AG04450 (cell line): ENCODE measurements at places on chromosomes 6 and 20. TPM values are rescaled to one million over a fixed set of nuclear protein-coding genes. Genes with fewer than 3 reads are reported as not detected.

DNA sequence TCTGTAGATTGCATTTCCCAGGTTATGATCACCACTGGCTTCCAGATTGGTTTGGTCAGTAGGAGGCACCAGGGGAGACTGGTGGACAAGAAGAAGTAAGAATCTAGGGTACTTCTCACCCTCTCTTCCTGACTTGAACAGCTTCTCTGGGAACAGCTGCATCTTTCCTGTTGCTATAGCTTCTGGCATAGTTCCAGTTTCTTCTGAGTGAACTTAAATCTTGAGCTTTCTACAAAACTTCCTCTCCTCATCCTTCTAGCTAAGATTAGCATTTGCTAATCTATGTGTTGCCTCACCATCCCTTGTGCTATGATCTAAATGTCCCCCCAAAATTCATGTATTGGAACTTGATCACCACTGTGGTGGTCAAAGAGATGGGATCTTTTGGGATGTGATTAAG, 724.6 kb downstream of the UTRN start:
- DNase-seq = no peak

- no peak for DNase-seq
Measured at GRCh38 chr6:111798281-111798725, 74.9 kb downstream of the FYN start.

GRCh38 chr20:4717816-4718570, 3.7 kb upstream of the PRND start:
- DNase-seq = no peak

HSPA12B gene
- 0.05 and 0.09 TPM in 2 replicates for polyA plus RNA-seq

DNA sequence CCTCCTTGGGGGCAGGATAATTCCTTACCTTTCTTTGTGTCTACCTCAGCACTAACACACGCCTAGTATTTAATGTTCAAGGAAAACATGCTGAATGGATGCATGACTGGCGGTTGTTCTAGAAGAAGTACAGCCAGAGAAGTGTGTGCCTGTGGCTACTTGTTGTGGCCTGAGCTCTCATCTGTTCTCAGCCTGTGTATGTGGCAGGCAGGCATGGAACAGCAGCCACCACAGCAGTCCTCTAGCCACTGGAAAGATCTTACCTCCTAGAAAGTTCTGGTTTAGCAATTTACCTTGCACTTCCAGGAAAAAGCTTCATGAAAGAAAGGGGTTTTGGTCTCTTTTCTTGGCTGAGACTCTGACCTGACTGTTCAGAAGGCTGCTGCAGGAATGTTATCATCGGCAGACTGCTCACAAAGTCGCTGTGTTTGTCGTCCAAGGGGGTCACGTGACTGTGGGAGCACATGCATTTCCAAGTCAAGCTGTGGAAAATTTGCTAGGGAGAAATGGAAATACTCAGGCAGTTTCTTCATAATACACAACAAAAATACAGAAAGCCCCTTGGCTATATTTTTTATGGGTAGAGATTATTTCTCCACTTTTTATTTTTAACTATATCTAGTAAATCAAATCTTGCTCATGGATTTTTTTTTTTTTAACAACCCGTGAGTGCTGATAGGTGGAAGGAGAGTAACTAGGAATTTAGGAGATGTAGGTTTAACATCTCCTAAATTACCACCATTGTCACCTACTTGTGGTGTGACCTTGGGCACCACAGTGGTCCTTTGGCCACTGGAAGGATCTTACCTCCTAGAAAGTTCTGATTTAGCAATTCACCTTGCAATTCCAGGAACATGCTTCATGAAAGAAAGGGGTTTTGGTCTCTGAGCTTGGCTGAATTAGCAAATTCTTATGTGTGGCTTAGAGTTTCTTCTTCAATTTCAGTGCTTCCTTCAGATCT, 110.8 kb upstream of the GPR6 start:
- no peak for DNase-seq

- DNase-seq = no peak
Measured at GRCh38 chr6:10463491-10464481, 48.9 kb upstream of the TFAP2A start.

- no peak for DNase-seq
Measured at GRCh38 chr6:170178561-170179477, 112.1 kb downstream of the DLL1 start.

- DNase-seq = no peak
Measured at GRCh38 chr6:138285800-138286199, 67.5 kb upstream of the PBOV1 start.

- DNase-seq = no peak
Measured at GRCh38 chr6:41226752-41227151, 1.4 kb upstream of the TREML4 start.

GRCh38 chr20:62489186-62489931, 13.6 kb upstream of the GATA5 start:
- DNase-seq = no peak

DNA sequence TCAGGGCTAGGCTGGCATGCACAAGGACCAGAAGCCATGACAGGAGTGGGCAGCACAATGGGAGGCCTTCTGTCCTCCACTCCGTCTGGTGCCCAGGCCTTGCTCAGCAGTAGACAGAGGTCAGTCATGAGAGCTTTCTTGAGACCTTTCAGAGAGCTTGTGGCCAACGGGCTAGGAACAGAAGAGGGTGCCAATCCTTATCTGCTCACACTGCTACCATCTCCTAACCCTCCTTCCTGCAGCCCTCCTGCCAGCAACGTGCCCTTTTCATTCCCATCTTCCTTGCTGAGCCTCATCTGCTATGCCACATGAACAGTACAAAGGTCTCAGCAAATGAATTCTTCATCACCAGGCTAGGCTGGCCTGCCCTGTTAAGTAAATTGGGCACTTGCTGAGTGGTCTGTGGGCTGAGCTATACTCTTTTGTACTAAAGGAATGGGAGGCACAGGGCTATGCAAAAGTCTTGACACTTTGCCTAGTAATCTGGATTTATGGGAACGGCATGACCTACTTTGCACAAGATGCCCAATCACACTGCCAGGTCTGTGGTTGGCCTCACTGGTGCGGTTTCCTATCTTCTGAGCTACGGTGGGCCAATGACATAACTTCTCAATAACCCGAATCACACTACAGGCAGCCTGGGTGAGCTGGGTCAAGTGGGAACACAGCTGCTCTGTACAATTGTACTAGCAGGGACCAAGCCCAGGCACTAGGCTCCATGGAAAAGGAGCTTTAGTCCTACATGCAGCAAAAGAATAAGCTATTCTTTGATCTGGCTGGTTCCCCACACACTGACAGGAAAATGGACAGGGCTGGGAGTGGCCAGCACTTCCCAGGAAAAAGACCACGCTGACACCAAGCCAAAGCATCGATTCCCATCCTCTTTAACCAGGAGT, 47.8 kb downstream of the ELOVL5 start:
- no peak for DNase-seq

IP6K3 gene
- 1.1 and 1.6 TPM in 2 replicates for polyA plus RNA-seq

DNA sequence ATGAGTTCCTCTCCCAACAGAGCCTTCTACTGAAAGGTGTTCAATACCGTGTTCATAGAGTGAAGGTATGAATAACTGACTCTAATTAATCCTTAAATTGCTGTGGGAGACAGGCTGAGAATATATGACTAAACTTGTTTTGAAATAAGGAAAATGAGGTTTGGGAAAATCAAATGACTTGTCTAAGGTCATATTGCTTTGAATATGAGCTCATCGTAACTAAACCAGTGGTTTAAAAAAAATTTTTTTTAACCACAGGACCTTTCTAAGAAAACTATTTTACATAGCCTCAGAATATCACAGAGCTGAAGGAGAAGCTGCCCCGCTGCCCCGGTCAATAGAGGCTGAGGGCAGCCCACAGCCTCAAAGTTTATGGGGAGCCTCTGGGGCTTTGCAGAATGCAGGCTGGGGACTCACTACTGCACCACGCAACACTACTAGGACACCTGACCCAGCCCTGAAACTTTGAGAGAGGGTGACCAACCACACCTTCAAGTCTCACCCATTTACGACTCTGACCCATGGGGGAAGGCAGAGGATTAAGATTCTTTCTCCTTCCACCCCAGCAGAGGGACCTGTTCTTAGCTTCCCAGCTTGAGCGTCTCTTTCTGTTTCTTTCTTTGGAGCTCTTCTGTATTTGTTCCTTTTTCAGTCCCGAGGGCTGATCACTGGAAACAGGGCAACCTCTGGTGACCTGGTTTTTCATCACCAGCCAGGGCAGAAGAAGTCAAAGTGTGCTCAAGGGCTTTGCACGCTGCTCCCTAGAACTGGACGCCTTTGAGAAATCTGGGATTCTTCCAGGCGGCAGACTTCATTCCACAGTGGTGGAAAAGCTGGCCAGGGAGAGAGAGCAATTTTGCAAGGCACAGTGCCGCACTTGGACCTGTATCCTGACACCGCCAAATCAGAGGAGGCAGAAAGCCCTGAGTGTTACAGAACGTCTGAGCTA, 220.2 kb downstream of the ATXN1 start:
- DNase-seq = no peak

- DNase-seq = no peak
Measured at GRCh38 chr6:82484001-82484400, 120.4 kb downstream of the TPBG start.

DNA sequence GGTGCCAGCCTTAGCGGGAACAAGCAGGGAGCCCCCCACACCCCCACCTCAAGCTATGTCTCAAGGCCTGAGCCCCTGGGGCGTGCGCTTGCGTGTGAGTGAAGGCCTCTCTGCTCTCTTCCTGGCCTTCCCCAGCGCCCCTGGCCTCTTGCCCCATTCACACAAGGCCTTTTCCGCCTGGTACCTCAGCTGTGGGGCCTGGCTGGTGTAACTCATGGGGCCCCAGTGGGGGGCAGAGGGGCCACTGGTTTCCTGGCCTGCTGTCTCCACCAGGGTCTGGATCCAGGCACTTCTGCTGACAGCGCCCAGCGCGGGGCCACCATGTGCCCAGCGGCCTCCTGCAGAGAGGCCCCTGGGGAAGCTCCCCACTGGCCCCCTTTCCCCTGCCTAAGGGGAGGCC, 34.7 kb downstream of the GNAS-AS1 start:
- DNase-seq = no peak

TTK gene
- 5.1 and 8.0 TPM in 2 replicates for polyA plus RNA-seq

DNA sequence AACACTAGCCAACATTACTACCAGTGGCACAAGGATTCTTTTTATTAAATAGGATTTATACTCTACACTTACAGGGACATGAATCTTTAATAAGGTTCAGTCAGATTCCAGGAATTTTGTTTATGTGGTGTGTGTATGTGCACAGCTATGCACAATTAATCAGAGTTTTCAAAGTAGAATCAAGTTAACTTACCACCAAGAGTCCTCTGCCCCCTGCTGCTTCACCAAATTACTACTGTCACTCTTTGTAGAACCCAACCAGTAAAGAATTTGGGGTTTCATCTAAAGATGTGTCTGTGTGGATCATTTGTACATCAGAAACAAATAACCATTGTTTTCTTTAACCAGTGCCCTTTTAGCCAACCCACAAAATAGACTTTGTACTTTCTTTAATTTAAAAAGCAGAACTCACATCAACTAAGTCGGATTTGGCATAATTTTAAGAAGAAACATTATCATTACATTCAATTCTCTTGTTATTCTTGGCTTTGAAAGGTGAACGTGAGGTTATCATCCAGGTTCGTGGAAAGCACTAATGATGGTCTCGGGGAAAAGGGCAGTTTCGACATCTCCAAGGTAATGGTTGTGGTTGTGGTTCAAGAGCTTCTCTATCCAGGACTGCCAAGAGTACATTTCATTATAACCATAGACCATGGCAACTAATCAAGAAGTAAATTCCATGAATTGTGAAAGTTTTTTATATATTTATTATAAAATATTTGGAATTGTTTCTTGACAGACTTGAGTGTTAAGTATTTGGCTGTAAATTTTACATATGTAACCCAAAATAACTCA, 514.3 kb upstream of the ID4 start:
- no peak for DNase-seq

DNA sequence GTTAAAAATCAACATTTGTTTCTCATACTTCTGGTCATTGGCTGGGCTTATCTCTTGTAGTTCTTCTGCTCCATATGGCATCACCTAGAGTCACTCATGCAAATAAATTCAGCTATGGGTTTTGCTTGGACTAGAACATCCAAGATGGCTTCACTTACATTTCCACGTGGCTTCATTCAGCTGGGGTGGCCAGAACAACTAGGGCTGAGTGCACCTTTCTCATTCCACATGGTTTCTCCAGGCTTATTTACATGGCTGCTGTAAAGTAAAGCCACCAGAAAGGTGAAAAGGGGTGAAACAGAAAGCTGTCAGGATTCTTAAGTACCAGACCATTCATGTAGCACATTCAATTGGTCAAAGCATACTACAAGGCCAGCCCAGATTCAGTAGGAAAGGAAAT, 151.1 kb upstream of the BMP2 start:
- no peak for DNase-seq

DNA sequence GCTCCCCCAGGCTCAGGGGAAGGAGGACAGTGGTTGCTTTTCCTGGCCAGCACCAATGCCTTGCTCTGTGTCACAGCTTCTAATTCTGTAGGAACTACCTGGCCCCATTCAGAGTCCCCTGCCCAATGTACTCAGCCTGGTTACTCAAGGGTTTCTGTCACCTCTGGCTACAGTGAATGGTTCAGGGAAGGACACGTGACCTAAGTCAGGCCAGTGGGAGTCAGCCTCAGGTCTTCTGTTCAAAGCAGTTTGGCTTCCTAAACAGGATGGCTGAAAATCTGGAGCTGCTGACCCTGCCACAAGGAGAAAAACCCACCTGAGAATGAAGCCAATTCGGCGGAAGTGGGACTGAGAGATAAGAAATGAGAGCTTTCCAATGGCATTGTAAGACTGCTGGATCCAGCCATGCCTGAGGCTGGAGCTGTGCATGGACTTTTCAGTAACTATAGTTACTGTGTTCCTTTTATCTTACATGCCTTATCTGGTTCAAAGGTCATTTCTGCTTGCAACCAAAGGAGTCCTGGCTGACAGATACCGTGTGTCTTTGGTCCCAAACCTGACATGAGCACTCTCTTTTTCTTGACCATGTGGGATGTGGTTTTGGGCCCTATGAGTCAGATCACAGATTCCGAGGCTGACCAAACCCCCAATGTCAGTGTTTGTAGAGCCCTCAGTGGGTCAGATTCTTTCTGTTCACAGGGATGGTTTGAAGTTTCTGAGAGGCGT, 104.3 kb downstream of the SULF2 start:
- no peak for DNase-seq

DNA sequence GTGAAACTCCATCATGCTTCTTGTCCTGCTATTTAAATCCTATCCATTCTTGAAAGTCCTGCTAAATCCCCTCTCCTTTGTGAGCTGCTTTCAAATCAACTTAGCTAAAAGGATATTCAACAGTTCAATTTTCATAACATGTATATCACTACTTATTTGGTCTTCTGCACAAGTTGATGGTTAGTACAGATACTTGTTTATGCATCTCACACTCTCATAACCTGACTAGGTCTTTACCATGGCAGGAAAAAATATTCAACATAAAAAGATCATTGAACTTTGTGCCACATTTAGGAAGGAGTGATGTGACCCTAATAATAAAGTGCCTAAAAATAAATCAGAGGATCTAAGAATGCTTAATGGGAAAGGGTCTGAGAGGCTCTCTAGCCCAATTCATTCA, 148.2 kb downstream of the RALGAPA2 start:
- no peak for DNase-seq

WFDC10B gene
- polyA plus RNA-seq = 0.29 TPM in 1 of 2 replicates, not detected in the other

- peak; percentile 55 for DNase-seq
Measured at GRCh38 chr6:11585426-11586016, 48.0 kb downstream of the TMEM170B start.

- DNase-seq = no peak
Measured at GRCh38 chr20:40090236-40090635, 598.8 kb downstream of the MAFB start.
